ENCODE measurements at places on chromosomes 7 and 10.

GRCh38 chr10:77175631-77176222, 461.9 kb downstream of the KCNMA1 start:
- DNase-seq = no peak

DNA sequence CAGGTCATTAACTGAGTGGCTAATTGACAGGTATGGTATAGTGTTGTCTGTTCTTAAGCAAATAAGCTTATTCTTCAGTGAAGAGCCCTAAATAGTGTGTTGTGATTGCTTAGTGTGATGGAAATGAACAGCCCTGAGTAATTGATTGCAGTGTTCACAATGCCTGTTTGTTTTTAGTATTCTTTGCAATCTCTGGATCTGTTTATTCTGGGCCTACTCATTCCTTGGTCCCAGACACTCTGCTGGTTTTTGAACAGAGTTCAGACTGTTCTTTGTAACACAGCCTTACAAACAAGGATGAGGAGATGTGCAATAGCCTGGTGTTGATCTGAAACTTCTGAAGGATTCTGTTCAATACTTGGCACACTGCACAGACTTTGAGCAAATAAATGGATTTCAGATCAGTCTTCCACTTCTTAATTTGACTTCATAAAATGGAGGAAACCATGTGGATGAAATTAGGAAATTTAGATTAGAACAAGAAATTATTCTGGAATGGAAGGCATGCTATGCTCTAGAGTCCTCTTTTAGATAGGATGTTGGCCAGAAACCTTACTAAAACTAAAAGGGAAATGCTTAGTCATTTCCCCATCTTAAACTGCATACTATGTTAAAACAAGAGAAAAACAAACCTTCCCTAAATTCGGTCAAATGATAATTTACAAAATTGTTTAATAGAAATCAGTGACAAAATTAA, 444.2 kb upstream of the SEMA3D start:
- no peak for DNase-seq

GRCh38 chr7:362402-363096, 72.6 kb downstream of the FOXL3 start:
- no peak for DNase-seq

- DNase-seq = no peak
Measured at GRCh38 chr7:26668821-26669220, 195.6 kb downstream of the SKAP2 start.

DNA sequence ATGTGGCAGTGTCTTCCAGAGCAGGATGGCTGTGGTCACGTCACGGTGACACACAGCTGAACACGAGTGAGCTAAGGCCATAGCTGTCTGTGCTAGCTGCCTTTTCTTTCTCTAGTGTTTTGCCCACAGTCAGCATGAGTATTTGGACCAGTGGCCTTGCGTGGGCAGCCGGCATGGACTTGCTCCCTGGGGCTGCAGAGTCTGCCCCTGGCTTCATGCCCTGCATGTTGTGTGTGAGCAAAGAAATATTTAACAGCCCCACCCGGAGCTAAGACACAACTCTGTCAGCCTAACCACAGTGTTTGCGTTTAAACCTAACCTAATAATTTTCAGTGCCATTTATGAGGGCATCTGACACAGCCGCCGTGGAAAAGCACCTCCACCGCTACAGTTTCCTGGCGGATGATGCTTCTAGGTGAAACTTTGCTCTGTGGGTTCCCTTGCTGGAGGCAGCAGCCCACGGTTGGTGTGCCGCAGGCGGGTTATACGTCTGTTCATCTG, 14.6 kb downstream of the CHST12 start:
- no peak for DNase-seq

GRCh38 chr10:7293378-7293920, 117.4 kb downstream of the SFMBT2 start:
- DNase-seq = no peak

GRCh38 chr10:123862421-123863182, 29.0 kb downstream of the CPXM2 start:
- DNase-seq = no peak

DNA sequence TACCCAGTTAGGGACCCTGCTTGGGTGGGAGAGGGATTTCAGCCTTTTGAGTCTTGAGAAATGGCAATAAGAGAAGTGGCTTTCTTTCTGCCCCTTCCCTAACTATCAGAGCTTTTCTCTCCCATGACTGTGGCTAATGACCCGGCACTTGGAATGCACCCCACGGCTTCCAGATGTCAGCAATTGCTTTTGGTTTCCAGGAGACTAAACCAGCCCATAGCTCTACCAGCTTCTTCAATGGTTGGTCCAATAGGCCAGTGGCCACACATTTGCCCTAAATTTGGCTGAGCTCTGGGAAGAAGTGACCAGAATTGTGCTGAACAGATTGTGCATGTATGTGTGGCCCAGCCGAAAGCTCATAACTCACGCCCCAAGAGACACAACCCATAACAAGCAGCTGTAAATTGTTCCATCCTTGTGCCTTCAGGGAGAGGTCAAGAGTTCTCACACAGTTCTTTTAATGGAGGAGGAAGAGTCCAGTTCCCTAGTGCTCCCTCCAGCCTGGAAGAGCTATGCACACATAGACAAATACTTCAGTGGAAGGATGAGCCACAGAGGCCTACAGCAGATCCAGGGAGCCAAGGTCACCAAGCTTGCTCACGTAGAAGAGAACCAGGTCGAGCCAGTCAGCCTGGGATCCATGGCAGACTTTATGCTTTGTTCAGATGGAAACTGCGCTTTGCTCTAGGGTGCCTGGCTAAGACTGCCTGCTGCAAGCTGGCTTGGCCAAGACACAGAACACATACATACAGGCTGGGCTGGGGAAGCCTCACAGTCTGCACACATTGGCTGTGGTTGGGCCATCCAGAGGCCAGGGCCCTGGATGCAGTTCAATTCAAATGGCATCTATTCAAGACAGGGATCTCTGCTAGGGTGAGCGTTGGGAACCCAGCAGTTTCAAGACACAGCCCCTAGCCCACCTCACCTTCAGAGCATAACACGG, 131.8 kb upstream of the HABP2 start:
- no peak for DNase-seq

DNA sequence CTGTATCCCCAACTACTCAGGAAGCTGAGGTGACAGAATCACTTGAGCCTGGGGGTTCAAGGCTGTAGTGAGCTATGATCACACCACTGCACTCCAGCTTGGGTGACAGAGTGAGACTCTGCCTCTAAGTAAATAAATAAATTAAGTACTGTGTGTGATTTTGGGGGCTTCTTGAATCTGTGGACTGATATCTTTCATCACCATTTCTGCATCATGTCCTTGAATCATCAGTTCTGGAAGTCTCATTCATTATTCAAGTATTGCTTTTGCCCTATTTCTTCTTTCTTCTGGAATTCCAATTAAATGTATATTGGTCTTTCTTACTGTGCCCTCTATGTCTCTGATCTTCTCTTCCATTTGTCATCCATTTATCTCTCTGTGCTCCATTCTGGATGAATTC, 46.7 kb upstream of the OPN4 start:
- DNase-seq = no peak

- no peak for DNase-seq
Measured at GRCh38 chr7:17477182-17477581, 178.7 kb downstream of the AHR start.

DNA sequence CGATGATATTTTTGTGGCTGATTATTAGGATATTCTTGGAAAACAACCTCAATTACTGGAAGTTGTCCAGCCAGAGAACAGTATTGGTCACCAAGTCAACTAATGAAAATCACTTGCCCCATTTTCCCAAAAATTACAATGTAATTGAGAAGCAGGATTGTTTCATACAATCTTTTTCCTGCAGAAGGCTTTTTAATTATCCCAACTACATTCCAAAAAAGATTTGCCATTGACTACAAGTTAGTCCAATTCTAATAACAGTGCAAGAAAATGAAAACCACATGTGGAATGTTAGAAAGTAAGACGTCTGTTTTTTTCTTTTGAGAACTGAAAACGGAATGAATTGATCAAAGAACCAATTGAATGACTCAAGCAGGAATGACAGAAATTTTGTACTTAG, 1195.8 kb downstream of the SORCS1 start:
- DNase-seq = no peak

DNA sequence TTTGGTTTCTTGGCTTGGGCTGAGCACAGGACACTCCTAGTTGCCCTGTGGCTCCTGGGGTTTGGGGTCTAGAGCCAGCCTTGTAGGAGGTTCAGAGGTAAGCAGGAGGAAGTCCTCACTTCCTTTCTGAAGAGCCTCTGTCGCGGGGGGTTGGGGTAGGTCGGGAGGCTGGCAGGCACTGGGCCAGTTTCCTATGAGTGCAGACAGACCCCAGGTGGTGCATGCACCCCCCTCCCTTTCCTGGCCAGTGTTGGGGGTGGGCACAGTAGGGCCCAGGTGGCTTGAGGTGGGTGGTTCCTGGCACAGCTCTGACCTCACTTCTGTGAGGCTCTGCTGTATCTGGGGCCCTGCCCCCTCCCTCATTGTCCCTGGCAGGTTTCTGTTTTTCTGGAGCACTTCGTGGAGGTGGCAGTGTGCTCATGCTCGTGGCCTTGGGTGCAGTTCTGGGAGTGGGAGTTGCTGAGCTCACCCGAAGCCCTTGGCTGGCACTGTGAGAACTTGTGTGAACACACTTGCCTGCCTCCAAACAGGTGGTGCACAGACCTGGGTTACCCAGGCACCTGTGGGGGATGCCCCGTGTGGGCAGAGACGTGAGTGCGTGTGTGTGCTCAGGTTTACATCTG, 1.8 kb downstream of the PALD1 start:
- no peak for DNase-seq

DNA sequence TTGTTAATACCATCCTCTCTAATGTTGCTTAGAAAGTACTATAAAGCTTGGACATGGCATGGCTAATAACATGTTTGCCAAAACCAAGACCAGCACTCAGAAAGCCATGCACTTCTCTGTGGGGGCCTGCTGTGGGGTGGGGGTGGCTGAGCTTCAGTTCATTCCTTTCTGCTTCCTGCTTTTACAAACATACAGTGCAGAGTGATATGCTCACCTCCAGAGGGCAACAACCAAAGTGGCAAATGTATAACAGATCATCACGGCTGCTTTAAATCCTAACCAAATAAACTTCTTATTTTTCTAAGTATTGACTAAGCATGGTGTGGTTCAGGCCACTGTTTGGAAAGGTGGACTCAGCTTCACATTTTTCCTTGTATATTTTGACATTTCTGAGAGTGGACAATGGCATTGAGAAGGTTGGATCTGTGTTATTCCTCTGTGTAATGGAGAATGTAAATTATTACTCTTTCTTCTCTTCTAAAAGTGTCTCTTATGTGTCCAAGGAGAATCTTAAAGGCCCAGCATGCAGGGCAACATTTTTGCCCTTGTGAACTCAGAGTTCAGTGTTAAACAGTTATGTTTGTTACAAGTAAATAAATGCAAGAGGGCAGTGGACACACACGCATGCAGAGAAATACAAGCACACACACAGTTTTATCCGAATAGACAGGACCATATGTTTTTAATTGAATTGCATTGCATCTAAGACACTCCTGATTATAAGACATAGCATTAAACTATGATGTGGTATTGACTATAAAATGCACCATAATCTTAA, 186.1 kb downstream of the HERPUD2 start:
- DNase-seq = no peak

GRCh38 chr7:7919449-7919945, 49.1 kb upstream of the GLCCI1 start:
- no peak for DNase-seq

DNA sequence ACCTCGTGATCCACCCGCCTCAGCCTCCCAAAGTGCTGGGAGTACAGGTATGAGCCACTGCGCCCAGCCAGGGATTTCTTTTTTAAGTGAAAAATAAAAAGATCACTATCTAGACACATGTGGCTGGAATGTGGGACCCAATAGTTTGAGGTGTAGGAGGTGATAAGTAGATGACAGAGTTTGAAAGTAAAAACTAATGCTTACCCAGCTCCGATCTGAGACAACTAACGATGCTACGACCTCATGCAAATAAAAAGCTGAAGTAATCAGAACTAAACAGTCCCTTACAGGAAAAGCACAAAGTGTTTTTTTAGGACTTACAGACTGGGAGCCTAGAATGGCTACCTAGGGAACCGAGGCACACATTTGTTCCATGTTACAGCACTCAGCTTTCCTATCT, 23.0 kb downstream of the PCGF6 start:
- no peak for DNase-seq

DNA sequence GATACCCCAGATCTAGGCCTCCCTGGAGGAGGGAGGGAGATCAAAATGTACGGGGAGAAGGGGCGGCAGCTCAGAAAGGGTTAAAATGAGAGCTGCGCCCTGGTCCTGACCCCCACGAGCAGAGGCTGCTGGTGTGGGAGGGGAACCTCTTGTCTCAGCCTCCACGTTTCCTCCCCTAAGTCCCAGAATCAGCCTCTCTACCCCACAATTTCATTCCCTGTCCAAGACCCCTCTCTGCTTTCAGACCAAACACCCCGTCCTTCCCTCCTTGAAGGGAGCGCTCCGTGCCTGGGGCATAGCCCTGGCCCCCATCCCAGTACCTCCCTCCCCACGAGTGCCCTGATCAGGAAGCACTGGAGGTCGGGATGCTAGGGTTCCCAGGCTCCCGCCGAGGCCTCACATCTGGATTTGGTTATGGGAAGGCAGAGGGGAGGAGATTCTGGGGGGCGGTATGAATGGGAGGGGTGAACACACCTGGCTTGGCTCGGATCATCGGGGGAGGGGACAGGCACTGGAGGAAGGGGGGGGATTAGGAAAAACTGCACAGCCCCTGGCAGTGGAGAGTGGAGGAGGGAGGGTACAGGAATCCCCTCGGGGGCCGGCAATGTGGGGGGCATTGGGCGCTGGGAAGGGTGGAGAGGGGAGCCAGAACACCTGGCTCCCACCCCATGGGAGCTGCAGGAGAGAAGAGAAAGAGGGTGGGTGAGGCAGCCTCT, 2.7 kb downstream of the EPHB4 start:
- DNase-seq = no peak

DNA sequence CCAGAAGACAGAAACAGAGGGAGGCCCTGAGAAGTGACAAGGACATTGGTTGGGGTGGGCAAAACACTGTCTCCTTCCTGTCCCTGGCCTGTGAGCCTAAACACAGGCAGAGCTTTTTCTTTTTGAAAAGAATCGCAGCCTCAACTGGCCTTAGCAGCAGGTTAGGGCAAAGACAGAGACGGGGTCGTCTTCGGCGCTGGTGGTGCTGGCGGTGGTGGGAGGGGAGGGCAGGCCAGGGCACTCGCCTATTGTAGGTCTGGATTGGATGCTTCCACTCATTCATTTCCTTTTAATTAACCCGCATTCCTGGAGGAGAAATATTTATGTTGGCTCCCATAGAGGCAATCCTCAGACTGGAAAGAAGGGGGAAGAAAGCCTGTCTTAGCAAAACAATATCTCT, 22.6 kb downstream of the WNT8B start:
- no peak for DNase-seq

DNA sequence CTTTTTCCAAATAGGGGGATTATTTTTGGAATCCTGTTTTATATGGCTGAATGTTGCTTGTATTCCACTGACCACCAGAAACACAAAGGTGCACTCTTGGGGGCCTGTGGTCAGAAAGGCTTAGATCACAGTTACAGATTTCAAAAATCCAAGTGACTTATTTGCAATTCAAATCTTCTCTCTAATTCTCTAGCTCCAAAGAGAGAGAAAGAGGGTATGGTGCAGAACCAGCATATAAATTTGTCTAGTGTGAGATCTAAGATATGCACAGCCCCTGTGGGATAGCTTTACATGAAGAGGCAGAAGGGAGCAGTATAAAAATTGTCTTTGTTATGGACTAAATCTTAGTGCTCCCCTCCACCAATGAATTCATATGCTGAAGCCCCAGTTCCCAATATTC, 1121.7 kb upstream of the CELF2 start:
- DNase-seq = no peak

- peak; percentile 88 for DNase-seq
Measured at GRCh38 chr10:7409045-7409731, 1.6 kb downstream of the SFMBT2 start.

All from vagina (tissue), 2 donors.